Activated gamma-delta T cell treated with Interleukin-2 at 50 U/mL for 16 hours (primary cell): ENCODE measurements at places on chromosomes 6 and 20.

GRCh38 chr20:9068841-9069663, at the start of gene PLCB4:
PLCB4 (plus strand) TSS chr20:9069087; CDS start chr20:9307815, 238,728 bp downstream.
- no peak for DNase-seq

- DNase-seq: no peak
These were observed 106.0 kb downstream of the VEGFA start for GRCh38 chr6:43875849-43876572.

GRCh38 chr6:155493026-155493693, 37.5 kb upstream of the NOX3 start:
- no peak for DNase-seq

DNA sequence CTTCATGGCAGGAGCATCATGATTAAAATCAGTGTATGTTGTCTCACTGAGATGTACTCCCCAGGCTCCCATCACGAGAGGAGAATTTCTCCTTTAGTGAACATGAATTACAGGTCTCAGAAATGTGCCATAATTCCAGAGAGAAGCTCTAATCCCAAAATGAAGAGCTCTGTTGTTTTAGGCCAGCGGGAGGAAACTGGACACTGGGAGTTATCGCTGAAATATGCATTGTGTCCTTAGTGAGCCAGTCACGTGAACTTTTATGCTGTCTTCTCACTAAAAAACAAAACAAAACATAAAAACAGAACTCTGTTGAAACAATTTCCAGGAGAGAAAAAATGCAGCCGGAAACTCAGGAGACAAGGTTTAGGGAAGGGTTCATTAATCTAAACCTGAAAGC, 315.7 kb upstream of the NT5E start:
- DNase-seq: no peak

- peak; percentile 47 for DNase-seq
These were observed 257.1 kb upstream of the TAB2 start for GRCh38 chr6:149060300-149060984.

DNA sequence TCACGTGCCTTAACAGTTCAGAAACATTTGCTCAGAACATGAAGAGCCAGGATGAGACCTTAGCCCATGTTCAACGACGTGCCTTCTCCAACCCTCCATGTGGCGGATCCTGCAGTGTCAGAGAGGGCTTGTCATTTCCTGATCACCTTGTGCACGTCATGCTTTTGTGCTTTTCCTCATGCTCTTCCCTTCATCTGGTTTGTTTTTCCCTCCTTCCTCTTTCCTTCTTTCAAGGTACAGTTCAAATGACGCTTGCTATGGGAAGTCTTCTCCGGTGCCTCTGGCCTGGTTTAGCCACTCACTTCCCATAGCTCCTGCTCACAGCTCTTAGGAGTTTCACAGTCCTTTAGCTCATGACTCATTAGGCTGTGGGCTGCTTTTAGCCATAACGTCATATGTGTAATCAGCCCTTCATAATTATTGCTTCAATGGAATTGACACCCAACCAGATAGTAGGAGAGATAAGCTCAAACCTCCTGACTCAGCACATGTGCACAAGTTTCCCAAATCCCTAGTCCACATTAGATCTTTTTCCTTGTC, 102.7 kb upstream of the CNKSR3 start:
- DNase-seq: no peak

DNA sequence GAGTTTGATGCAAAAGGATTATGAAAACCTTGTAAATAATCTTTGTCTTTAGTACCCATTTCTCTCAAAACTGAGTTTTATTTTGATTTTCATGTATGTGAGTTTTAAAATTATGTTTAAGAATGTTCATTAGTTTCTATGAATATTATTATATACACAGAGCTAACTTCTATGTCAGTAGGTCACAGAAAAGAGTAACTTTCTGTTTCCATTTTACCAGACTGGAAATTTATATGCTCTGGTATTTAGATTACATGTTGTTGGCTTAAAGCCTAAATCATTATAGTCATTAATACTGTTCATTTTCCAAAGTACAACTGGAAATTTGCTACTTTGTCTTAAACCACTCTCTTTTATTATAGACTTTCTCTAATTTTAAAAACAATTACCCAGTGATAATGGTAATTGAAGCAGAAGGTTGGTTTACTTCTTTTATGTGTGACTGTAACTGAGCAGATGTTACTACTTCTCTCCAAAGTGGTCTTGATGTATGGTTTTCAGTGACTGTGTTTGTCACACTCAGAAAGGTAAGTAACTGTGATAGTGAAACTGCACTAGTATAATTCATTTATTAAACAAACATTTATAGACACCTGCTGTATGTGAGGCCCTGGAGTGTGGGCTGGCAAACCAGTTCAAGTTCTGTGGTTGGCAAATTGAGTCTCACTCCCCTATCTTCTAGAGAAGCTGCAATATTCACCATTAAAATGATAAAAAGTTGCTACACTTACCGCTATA, 13.2 kb downstream of the CRYBG1 start:
- DNase-seq: no peak

DNA sequence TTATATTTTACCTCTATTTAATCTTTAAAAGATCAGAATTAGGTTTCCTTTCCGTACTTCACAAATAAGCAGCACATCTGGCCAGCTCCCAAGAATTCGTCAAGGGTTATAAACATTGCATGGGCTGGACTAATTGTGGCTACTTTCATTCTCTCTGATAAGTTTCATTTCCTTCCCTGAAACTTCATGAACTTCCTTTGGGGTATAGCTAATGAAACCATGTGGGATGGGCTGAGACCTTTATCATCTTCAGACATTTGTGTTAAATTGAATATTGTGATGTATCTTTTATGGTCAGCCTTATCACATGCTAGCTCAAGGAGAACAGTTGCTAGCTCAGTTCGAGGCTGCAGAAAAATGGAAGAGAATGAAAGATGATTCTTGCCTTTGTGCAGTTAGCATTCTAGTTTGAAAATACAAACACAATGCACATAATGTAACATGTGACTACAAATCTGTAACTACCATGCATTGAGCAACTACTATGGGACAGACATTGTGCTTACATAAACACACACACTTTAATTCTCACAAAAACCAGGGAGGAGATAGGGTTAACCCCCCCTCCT, 1.7 kb upstream of the GMPR start:
- no peak for DNase-seq

DNA sequence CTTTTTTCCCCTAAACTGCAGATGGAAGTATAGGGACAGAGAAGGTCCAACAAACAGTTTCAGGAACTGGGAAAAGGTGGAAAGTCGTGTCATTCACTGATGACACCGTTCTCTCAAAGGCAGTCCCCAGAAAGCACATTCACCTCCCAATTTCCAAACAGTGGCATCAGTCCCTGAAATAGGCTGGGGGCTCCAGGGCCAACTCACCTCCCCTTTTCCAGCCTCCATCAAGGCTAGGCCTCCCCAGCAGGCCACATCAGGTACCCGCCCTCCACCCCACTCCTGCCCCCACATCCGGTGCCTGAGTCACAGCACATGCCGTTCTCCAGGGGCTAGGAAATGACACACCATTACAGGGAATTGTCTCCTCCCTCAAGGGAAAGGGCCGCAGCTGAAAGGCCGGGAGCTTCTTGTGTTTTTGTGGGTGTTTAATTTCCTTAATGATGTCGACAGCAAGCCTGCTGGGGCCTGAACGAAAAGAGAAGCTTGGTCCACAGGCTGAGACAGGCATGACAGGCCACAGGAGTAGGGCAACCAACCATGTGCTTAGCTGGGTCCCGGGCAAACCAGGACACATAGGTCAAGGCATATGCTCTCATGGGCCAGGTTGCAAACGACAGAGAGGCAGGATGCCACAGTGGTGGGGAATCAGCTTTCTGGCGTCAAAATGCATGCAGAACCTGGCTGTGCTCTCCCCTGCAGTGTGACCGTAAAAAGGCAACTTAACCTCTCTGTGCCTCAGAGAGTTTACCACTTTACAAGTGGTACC, 39.2 kb downstream of the ZMYND8 start:
- peak; percentile 43 for DNase-seq

- DNase-seq: no peak
These were observed 9.9 kb downstream of the BAG2 start for GRCh38 chr6:57182017-57182432.

GRCh38 chr6:170097505-170098427, 193.1 kb downstream of the DLL1 start:
- DNase-seq: no peak

GRCh38 chr20:23245553-23246181, 104.9 kb upstream of the NXT1 start:
- no peak for DNase-seq

GRCh38 chr20:39623584-39624234, 661.6 kb downstream of the DHX35 start:
- no peak for DNase-seq
